Activated naive CD4-positive, alpha-beta T cell (primary cell): ENCODE measurements at places on chromosomes 6 and 20.

DNA sequence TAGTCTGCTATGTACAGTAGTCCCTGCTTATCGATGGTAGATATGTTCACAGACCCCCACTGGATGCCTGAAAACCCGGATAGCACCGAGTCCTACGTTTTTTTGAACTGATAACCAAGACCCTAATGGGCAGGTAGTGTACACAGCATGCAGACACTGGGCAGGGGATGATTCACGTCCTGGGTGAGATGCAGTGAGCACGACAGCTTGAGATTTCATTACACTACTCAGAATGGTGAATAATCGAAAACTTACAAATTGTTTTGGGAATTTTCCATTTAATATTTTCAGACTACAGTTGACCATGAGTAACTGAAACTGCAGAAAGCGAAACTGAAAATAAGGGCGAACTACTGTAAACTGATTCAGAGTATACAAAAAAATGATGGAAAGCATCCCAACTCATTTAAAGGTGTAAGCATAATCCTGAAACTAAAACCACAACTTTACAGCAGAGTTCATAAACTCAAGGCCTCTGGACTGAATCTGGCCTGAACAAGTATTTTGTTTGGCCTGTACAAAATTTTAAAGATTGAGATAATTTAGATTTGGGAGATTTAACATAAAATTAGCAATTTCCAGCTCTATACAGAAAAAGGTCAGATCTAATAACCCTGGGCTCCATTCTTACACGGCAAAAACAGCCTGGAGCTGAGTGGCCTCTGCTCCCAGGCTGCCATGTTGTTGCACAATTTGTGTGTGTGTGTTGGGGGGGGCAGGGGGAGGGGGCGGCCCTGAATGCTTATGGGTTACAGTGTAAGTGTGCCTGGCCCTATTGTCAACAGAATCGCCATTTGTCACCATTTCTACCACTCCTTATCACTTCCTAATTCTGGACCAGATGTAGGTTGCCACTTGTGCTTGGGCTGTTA is 34.9 kb downstream of the RNF24 start:
- no peak for DNase-seq

- DNase-seq = no peak
Measured at GRCh38 chr6:166988674-166989201, 10.5 kb upstream of the CEP43 start.

GRCh38 chr6:137111296-137112066 is 62.0 kb downstream of the IL22RA2 start:
- no peak for DNase-seq

DNA sequence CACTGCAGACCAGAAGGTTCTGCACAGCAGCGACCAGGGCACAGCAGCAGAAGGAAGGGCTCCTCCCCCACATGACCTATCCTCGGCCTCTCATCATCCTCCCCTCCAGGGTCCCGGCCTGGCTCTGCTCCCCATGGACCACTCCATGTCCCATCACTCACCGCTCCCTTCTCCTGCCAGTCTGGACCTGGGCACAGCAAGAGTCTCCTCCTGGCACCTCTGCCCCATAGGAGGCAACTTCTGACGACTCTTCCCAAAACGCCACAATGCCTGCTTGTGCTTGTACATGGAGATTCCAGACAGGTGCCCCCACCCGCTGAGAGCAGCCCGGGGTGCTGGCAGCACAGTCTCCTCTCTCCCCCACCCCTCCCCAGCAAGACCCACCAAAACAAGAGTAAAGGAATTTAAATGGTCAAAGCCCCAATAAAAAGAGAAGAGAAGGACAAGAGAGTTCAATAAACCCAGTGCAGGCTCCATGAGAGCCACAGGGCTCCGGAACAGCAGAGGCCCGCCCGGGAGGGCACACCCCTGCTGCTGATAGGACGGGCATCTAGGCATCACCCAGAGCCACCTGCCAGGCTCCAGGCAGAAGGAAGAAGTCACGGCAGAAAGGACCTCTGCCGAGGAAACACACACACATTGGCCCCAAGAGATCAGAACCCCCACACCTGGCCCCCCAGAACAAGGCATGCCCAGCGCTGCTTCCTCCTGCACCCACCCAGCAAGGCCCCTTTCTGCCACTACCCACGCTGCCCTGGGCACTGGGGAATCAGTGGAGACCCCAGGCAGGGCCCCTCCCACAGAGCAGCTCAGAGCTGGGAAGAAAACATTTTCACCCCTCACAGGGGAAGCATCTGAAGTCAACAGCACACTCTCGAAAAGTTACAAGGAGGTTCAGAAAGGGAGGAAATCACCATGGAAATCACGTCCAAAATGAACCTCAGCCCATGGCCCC is 15.2 kb downstream of the TAF4 start:
- DNase-seq = no peak

GRCh38 chr6:15200087-15200486 is 45.8 kb upstream of the JARID2 start:
- no peak for DNase-seq

DNA sequence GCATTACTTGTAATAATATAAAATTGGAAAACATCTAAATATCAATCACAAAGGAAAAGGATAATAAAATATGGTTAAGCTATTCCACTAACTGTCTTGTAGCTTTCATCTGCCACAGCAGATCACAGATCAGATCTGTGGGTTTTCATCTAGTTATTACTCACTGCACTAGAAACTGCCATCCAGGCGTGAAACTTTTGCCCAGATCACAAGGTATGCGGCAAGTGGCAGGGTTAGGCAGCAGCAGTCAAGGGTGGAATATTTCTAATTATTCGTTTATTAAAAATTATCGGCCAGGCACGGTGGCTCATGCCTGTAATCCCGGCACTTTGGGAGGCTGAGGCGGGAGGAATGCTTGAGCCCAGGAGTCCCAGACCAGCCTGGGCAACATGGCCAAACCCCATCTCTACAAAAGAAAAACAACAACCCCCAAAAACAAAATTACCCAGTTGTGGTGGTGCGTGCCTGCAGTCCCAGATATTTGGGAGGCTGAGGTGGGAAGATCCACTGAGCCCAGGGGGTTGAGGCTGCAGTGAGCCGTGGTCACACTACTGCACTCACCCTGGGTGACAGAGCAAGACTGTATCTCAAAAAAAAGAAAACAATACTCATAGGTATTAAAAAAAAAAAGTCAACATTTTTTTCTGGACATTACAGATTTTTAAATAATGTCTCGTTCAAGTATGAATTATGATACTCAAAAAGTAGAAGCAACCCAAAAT is 32.1 kb downstream of the BEND3 start:
- DNase-seq = no peak

DNA sequence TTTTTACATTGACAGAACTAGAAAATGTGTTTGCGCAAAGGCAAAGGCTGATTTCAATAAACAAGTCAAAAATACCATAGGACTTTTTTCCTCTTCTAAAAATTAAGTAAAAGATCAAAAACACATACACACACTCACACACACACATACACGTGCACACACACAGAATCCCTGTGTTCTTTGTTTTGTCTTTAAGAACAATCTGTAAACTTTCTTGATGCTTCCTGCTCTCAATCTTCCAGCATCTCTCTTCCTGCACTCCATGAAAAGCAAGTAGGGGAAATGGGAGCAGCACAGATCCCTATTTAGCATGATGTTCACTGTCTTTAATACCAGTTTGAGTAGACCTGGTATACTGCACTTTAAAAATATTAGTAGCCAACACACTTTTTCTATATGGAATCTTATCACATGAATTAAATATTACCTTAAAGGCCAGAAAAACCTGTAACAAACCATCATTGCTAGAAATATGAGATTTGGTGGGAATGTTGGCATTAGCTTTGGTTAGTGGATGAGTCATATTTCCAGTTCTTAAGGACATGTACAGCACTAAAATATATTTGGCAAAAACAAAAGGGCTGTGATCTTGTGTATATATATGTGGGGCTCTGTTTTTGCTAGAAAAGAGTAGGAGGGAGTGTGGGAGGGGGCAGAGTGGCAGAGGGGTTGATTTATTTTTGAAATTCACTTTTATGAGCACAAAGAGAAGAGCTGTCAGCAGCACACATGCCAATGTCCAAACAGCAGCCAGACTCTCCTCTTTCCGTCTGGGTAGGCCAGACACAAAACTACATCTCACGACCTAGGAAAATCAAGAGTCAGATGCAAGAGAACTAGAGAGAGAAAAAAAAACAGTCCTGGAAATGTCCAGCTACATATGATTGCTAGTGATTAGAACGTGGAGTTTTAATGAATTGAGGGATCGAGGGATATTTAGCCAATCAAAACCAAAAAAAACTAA is 4.6 kb downstream of the PTPRK start:
- no peak for DNase-seq

GRCh38 chr20:25214819-25215218 is 19.3 kb downstream of the ENTPD6 start:
- DNase-seq = no peak

GRCh38 chr6:170027647-170028043 is 263.2 kb downstream of the DLL1 start:
- no peak for DNase-seq

- peak; percentile 20 for DNase-seq
Measured at GRCh38 chr6:89411145-89412070, 665 bp downstream of the RRAGD start.

- DNase-seq = no peak
Measured at GRCh38 chr6:17042422-17043147, 59.3 kb upstream of the STMND1 start.
